ENCODE measurements at places on chromosomes 2 and 18. TPM values are rescaled to one million over a fixed set of nuclear protein-coding genes. Genes with fewer than 3 reads are reported as not detected.

GRCh38 chr18:13261661-13262357, 43.2 kb downstream of the LDLRAD4 start:
- DNase-seq = no peak

DNA sequence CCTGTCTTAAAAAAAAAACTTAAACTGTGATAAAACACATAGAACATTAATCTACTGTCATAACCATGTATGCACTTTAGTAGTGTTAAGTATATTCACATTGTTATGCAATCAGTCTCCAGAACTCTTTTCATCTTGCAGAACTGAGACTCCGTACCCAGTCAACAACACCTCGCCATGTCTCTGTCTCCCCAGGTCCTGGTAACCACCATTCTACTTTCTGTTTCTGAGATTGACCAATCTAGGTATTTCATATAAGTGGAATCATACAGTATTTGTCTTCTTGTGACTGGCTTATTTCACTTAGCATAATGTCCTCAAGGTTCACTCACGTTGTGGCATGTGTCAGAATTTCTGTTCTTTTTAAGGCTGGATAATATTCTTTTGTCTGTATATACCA, 290.8 kb upstream of the CXCR4 start:
- DNase-seq = no peak

HPCAL1 gene
- total RNA-seq = 159 TPM

- DNase-seq = peak; percentile 52
Measured at GRCh38 chr18:8849696-8850095, 144.3 kb downstream of the MTCL1 start.

- peak; percentile 99 for DNase-seq
Measured at GRCh38 chr2:96265840-96266679, at the start of the genes CIAO1 and TMEM127. CIAO1 (plus strand) TSS chr2:96266225; CDS start chr2:96266351, 126 bp downstream. TMEM127 (minus strand) TSS chr2:96265997; CDS start chr2:96265381, 616 bp downstream.

DNA sequence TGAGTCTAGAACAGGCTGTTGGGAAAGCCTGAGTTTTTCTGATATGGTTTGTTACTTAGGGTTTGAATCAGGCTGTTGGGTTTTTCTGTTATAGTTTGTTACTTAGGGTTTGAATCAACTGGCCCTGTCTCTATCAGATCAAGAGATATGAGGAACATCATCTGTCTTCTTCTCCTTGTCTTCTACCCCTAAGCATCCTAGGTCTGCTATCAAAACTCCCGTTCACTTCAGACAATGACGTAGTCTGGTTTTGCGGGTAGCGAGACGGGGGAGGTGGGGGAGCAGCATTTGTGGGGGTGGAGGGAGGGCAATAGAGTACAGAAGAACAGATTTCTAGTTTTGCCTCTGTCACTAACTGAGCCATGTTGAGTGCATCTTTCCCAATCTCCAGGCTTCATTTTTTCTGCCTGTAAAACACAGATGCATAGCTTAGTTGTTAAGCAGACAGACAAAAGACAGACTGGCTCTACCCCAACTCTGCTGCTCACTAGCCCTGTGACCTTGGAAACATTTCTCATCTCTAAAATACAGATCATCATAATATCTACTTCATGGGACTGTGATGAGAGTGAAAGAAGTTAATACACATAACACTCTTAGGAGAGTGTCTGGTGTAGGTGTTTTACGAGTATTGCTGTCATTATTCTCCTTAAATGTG, 9.1 kb downstream of the TNP1 start:
- DNase-seq = no peak

TLX2 gene
- total RNA-seq = 0.07 TPM

- no peak for DNase-seq
Measured at GRCh38 chr18:36539674-36540231, 242.2 kb downstream of the FHOD3 start.

- no peak for DNase-seq
Measured at GRCh38 chr2:213609570-213610170, 325.4 kb downstream of the SPAG16 start.

MDH1B gene
- total RNA-seq = 11.4 TPM

TRAPPC12 gene
- total RNA-seq = 29.3 TPM

MALL gene
- total RNA-seq = not detected

GRCh38 chr2:207529330-207530159, at the start of gene CREB1:
CREB1 (plus strand) TSS chr2:207529962; CDS start chr2:207555636, 25,674 bp downstream.
- peak; percentile 98 for DNase-seq

CLIP4 gene
- total RNA-seq = 15.3 TPM

DNA sequence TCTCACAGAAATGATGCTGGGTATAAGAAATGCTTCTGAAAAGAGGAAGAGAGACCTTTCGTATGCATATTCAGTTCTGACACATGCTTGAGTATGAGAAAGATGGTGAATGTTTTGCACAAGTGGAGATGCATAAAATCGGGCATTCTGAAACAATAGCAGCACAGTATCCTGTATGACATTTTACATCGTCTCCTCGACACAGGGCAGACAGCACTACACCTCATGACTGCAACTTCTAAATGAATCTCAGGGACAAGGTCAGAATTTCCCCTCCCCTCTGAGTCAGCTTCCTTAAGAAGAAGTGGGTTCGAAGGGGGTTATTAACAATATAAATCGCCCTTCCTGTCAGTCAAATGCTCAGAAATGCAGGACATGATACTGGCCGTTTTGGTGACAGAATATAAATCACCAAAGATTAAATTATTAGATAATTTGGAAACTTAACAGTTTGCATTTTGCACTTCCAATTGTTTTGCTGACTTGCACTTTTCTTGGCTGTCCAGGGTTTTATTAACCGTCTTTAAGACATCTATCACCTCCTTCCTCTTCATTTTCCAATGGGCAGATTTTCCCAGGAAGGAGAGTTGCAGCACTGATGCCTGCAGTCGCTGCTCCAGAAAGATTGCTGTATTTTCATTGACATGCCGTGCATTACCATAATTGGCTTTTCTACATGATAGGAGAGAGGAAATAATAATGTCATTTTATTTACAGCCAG, 57.2 kb downstream of the TSHZ1 start:
- DNase-seq = no peak

HOXD8 gene
- 13.4 TPM for total RNA-seq

GRCh38 chr2:47375307-47375706, 27.6 kb upstream of the MSH2 start:
- no peak for DNase-seq

DNA sequence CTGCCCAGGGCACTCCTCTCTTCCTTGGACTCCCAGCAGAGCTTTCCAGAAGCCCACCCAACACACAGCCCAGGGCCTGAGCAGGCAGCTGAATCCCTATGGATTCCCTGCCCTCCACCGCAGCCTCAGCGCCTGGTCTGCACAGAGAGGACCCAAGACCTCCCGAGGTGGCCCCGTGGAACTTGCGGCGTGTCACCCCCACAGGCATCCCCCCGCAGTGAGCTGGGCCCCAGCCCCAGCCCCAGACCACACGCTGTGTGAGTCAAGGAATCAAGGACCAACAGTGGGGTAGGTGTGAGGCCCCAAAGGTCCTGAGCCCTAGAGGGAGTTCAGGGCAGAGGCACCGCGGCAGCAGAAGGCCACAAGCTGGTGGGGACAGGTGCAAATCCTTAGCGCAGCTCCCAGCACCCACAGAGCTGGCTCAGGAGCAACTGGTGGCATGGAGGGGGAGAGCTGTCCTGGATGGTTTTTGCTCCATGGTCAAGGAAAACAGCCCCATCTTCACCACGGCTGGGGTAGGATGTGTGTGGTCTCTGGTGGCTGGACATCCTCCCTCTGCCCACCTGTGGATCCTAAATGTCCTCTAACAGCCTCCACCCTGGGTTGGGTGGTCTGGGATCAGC, 8.5 kb downstream of the HS6ST1 start:
- DNase-seq = no peak

- DNase-seq = peak; percentile 72
Measured at GRCh38 chr2:37389989-37390765, 45.7 kb downstream of the QPCT start.

OSBPL1A gene
- 29.8 TPM for total RNA-seq

MSTN gene
- total RNA-seq = 13.7 TPM

- no peak for DNase-seq
Measured at GRCh38 chr2:240576436-240577205, 8.3 kb downstream of the RNPEPL1 start.

DNA sequence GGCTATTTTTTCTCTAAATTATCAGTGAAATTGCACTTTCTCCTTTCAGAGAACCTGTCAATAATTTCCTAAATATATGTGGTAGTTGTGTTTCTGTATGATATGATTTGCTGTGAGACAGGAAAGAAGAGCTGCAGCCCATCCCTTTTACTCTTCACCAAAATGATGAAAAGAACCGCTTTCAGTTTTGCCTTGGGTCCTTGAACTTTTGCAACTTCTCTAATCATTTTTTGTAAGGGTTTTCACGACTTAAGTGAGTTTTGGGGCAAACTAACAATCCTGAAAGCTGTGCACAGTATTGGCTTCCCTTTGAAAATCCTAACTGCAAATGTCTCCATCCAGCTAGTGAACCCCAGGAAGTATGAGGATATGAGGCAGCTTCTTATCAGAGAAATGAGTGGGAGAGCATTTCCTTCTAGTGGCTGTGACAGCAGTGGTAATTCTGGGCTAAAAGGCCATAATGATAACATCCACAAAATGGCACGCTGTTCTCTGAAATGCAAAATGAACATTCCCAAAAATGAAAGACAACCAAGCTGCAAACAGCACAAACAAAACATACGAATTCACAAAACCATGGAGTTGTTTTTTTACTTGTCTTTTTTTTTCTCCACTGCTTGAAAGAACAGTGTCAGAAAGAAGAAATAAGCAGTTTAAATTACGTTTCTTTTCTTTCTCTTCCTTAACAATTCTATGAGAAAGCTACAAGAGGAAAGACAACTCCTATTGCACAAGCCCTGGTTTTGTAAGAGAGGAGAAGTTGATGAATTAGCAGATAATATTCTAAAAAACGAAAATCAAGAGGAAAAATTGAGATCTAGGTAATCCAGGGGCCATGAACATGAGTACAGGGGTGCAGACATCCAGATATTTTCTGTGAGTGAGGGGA, 1291.6 kb upstream of the ZEB2 start:
- DNase-seq = no peak

KRTCAP3 gene
- not detected for total RNA-seq

GRCh38 chr2:205216580-205216979, 465.7 kb upstream of the NRP2 start:
- DNase-seq = no peak

GRCh38 chr2:33219850-33220275, 256.6 kb upstream of the RASGRP3 start:
- no peak for DNase-seq

DNA sequence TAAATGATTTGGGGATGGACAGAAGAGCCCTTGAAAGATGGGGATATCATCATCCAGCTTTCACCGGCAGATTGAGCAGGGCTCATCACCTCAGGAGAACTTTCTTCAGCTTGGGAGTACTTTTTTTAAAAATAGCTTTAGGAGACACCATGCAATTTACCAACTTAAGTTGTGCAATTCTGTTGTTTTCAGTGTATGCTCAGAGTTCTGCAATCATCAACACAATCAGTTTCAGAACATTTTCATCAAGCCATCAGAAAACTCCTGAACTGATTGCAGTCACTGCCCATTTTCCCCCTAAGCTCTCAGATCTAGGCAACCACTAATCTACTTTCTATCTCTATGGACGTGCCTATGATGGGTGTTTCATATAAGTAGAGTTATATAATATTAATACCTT, 117.7 kb downstream of the CRIM1 start:
- no peak for DNase-seq

DNA sequence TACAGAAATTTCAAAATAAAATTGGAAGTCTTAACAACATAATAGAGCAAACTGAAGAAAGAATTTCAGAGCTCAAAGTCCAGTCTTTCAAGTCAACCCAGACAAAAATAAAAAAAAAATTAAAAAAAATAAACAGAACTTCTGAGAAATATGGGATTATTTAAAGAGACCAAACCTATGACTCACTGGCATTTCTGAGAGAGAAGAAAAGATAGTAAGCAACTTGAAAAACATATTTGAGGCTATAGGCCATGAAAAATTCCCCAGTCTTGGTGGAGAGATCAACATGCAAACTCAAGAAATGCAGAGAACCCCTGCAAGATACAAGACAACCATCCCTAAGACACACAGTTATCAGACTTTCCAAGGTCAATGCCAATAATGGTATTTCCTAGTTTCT, 167.4 kb downstream of the RNF144A start:
- DNase-seq = no peak

DNA sequence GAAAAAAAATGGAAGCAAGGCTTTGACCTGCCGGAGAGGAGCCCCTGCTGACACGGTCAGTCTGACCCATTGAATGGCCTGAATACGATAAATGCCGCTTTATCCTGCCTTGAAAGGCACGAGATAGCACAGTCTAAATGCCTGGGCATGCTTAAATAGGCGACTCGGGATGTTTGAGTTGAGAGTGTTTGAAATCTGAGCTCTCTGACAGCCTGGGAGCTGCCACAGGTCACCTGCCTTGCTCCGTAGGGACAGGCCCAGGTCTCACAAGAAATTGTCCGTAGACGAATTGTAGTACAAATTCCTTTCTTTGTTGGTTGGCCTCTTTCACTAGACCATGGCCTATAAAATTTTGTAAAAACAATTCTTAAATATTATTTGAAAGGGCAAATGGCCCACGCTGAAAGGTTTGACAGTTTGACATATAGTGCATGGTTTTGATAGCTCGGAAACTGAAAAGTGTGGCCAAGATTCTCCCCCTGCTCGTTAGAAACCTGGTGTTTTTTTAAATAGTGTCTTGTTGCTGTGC, 72.8 kb downstream of the MEIS1 start:
- DNase-seq = no peak

ADCYAP1 gene
- total RNA-seq = 2.8 TPM

FBXO41 gene
- total RNA-seq = 0.32 TPM

DNA sequence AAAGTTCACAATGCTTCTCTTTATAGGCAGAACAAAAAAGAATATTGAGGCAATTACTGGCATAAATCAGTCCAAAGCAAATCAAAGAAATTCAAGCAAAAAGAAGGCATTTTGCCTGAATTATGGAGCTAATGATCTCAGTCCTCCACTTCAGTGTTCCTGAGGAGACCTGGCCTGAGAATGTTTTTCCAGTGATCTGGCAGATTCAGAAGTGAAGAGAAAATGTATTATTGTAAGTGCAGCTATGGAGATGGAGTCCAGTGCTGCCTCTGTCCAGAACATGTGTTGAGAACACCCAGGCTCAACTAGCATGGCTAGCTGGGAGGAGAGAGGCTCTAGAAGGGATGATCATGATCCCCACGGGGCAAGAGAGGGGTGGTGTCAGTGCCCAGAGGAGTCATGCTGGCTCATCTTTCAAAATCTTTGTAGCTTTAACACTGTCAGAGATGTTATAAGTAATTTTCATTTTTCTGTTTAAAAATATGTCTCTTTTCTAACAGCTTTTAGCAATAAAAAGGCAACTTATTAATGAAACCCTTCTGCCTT, 367.0 kb upstream of the RAB12 start:
- no peak for DNase-seq

DNA sequence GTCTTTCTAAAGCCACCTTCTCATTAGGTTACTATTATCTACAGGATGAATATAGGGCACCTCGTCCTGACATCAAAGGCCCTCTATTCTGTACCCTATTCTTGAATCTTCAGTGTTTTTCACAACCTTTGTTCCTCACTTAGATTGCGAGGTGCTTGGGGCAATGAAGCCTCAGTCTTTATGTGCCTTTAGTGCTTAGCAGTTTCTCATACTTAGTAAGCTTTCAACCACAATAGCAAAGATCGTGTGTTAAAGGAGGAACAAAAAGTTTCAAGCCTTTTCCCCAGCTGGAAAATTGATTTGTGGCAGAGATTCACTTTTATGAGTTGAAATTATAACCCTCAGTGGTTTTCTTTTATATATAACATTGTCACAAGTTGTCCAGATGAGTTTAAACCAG, 226.9 kb downstream of the MYO3B start:
- no peak for DNase-seq
